GM12878 (cell line): ENCODE measurements at places on chromosomes 4 and X. TPM values are rescaled to one million over a fixed set of nuclear protein-coding genes. Genes with fewer than 3 reads are reported as not detected.

Gene FAM184B
- total RNA-seq: not detected in 2 replicates

Gene TMEM271
- total RNA-seq: not detected in 2 replicates

Gene TRIM61
- 5.6 and 5.7 TPM in 2 replicates for total RNA-seq

Gene RNF150
- total RNA-seq: 0.03 TPM in 1 of 2 replicates, not detected in the other

Gene S100P
- total RNA-seq: 0.37 and 0.90 TPM in 2 replicates

Gene RBM46
- total RNA-seq: not detected in 2 replicates

Gene CITED1
- total RNA-seq: not detected in 2 replicates

Gene ENPP6
- total RNA-seq: 0.72 TPM in 1 of 2 replicates, not detected in the other

Gene TEX13A
- total RNA-seq: not detected in 2 replicates

Gene ELF2
- 24.9 and 25.0 TPM in 2 replicates for total RNA-seq

Gene MAP3K15
- not detected in 2 replicates for total RNA-seq

Gene ATP7A
- 9.2 and 9.3 TPM in 2 replicates for total RNA-seq

Gene ABCE1
- 109 and 115 TPM in 2 replicates for total RNA-seq

Gene PABPC4L
- not detected in 2 replicates for total RNA-seq

Gene SERTM2
- total RNA-seq: not detected in 2 replicates

Gene XPNPEP2
- total RNA-seq: 0.21 and 0.27 TPM in 2 replicates

Gene XKRX
- total RNA-seq: 0.24 and 0.26 TPM in 2 replicates

Gene TMPRSS11F
- total RNA-seq: not detected in 2 replicates

Gene MAGEC1
- total RNA-seq: 0.05 TPM in 1 of 2 replicates, not detected in the other

Gene ATP10D
- total RNA-seq: 30.0 and 31.7 TPM in 2 replicates

Gene AFF2
- not detected in 2 replicates for total RNA-seq

Gene CLGN
- total RNA-seq: 0.61 and 0.64 TPM in 2 replicates

Gene SPANXN4
- total RNA-seq: not detected in 2 replicates

Gene DAPP1
- total RNA-seq: 46.4 and 46.5 TPM in 2 replicates

Gene CXCL11
- not detected in 2 replicates for total RNA-seq

Gene GCNA
- total RNA-seq: 1.0 and 1.3 TPM in 2 replicates

Gene AKAP14
- not detected in 2 replicates for total RNA-seq

Gene TACC3
- 120 and 121 TPM in 2 replicates for total RNA-seq

Gene GNRHR
- not detected in 2 replicates for total RNA-seq

Gene PARM1
- 41.4 and 43.2 TPM in 2 replicates for total RNA-seq

Gene RS1
- total RNA-seq: 0.11 TPM in 1 of 2 replicates, not detected in the other

Gene PRR32
- not detected in 2 replicates for total RNA-seq

Gene MAML3
- 0.16 and 0.28 TPM in 2 replicates for total RNA-seq

Gene TEX13B
- total RNA-seq: not detected in 2 replicates

Gene CFAP47
- 0.03 and 0.13 TPM in 2 replicates for total RNA-seq

Gene CUL4B
- total RNA-seq: 29.0 and 31.4 TPM in 2 replicates

Gene TRPC3
- total RNA-seq: not detected in 2 replicates

Gene RHOXF2B
- total RNA-seq: 0.08 TPM in 1 of 2 replicates, not detected in the other

Gene EDNRA
- 0.15 and 0.48 TPM in 2 replicates for total RNA-seq

Gene SH3BP2
- 51.1 and 61.8 TPM in 2 replicates for total RNA-seq

Gene SPATA4
- not detected in 2 replicates for total RNA-seq

Gene COL4A5
- 0.45 and 0.51 TPM in 2 replicates for total RNA-seq
